ENCODE measurements at places on chromosomes 2 and 18. TPM values are rescaled to one million over a fixed set of nuclear protein-coding genes. Genes with fewer than 3 reads are reported as not detected.

SKOR2 gene
- total RNA-seq: not detected

PLEK gene
- 3.2 TPM for total RNA-seq

DNA sequence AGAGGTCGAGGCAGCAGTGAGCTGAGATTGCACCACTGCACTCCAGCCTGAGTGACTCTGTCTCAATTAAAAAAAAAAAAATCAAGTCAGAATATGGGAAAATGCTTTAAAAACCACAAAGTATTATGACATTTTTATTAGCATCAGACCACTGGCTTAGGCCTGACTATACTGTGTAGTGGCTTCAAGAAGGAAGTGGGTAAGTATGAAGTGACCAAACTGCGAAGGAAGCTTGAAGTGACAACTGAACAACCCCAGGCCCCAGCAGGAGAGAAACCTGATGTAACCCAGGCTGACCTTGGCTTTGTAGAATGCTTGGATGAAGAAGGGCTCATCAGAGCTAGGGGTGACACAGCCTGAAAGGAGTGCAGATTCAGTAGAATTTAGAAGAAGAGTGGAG, 21.4 kb upstream of the HAAO start:
- DNase-seq: no peak

DNA sequence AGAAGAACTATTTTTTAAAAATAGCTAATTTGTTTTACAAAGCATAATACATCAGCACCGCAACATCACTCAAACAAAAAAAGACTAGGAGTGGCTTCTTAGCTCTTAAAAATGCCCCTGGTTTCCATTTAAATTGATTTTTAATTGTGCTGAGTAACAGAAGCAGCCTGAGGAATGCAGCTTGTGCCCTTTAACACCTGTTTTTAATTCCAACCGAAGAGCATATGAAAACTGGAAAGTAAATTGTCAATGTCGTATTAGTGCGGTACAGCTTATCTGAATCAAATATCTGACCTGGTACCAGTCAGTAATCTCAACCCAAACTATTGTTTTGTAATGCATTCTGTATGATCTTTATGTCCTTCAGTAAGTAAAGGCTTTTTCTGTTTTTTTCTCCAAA, 13.2 kb upstream of the CD302 start:
- no peak for DNase-seq

DNA sequence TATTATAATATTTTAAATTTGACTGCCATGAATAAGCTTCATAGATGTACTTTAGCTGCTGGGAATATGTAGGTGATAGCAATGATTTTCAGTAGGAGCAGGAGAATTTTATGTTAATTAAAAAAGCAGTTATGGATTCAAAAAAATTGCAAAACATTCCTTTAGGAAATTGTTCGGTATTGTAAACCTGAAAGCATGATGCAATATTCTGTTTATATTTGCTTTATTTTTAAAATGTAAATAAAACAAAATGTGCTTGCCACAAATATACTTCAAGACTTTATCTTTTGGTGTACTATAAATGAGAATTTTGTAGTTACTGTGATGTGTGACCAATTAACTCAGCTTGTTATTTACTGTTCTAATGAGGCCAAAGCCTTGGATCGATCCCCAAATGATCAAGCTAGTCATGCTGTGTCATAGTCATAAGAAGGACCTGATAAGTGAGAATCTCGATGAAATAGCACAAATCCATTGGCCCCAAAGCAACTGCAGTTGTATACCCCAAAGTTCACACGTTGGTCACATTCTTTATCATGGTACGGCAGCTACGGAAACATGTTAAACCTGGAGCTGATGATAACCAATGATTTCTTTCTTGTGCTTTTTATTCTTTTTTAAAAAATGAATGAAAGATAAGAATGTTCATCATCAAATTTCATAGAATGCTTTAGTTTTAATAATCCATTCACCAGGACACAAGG, 23.6 kb upstream of the ATIC start:
- no peak for DNase-seq

- DNase-seq: no peak
Measured at GRCh38 chr18:10949655-10950054, 199.7 kb downstream of the PIEZO2 start.

All from ovary (tissue), 10 donors.